ENCODE measurements at places on chromosomes 3 and 15.

GRCh38 chr3:137103739-137104138, 146.0 kb downstream of the IL20RB start:
- DNase-seq: no peak

GRCh38 chr3:147328711-147329110, 77.6 kb downstream of the ZIC4 start:
- no peak for DNase-seq

DNA sequence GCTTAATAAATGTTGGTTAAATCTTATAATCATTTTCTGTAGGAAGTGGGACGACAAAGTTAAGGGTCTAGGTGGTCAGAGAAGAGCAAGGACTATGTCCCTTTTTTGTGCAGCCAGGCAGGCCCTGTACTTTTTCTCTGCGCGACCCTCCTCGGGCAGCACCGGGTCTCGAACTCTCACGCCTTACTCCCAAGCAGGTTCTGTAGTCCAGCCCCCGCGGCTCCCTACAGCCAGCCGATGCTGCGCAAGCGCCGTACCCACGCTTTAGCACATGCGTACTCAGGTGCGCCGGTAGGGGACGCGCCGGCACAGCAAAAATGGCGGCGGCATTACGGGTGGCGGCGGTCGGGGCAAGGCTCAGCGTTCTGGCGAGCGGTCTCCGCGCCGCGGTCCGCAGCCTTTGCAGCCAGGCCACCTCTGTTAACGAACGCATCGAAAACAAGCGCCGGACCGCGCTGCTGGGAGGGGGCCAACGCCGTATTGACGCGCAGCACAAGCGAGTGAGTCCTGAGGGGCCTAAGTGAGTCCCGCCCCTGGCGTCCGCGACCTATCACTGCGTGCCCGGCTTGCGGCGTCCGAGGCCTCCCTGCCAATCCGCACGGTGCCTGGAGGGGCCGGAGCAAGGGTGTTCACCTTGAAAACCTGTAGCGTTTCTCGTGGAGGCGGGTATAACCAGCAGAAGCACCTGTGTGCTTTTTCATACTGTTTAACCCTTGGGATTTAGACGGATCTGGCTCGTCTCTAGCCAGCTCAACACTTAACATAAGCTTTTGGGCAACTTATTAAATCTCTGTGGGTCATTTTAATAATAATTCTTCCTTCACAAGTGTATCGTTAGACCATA, at the start of gene PCCB:
TSS of gene PCCB (plus strand) at position 282 of the 844 bp plus-strand sequence. CDS start at position 318, 36 bp downstream.
- DNase-seq: peak; percentile 85

GRCh38 chr3:147797095-147797494, 387.9 kb downstream of the ZIC1 start:
- no peak for DNase-seq

GRCh38 chr3:25165306-25165705, 262.8 kb upstream of the RARB start:
- no peak for DNase-seq

GRCh38 chr15:60191016-60191415, 186.9 kb downstream of the FOXB1 start:
- DNase-seq: no peak

Data from stimulated activated CD8-positive, alpha-beta memory T cell treated with anti-CD3 and anti-CD28 coated beads, Interleukin-2, amount 100 ng/mL, for 1 hour (primary cell).